ENCODE measurements at places on chromosomes 5 and 9. TPM values are rescaled to one million over a fixed set of nuclear protein-coding genes. Genes with fewer than 3 reads are reported as not detected.

The SPATA31C1 gene
- total RNA-seq: not detected

The ANKRD33B gene
- 13.8 TPM for total RNA-seq

The MORN5 gene
- total RNA-seq: not detected

The PCDHB4 gene
- total RNA-seq: not detected

The CAVIN4 gene
- 0.33 TPM for total RNA-seq
